ENCODE measurements at places on chromosomes 6 and 20. TPM values are rescaled to one million over a fixed set of nuclear protein-coding genes. Genes with fewer than 3 reads are reported as not detected.

- DNase-seq, result no peak
Measured at GRCh38 chr6:64299176-64299575, 663.6 kb downstream of the PHF3 start.

- DNase-seq, result no peak
Measured at GRCh38 chr6:73180763-73181619, 44.3 kb downstream of the KHDC1L start.

GRCh38 chr6:36135053-36135731 lies 4.9 kb downstream of the MAPK13 start:
- DNase-seq, result no peak

- no peak for DNase-seq
Measured at GRCh38 chr6:36301085-36301658, 31.3 kb downstream of the PNPLA1 start.

- DNase-seq, result no peak
Measured at GRCh38 chr6:41934278-41935192, 7.1 kb downstream of the CCND3 start.

- no peak for DNase-seq
Measured at GRCh38 chr6:72825315-72825911, 203.5 kb downstream of the KCNQ5 start.

BPIFA1 gene
- total RNA-seq, result not detected

HTR1B gene
- 0.16 TPM for total RNA-seq
